ENCODE measurements at places on chromosomes 4 and X.

GRCh38 chr4:15144967-15145295 is 142.7 kb downstream of the CPEB2 start:
- DNase-seq: no peak

- DNase-seq: no peak
These were observed 27.9 kb downstream of the ABHD18 start for GRCh38 chr4:127993151-127993550.

GRCh38 chrX:116246261-116246660 is 75.7 kb downstream of the AGTR2 start:
- no peak for DNase-seq

DNA sequence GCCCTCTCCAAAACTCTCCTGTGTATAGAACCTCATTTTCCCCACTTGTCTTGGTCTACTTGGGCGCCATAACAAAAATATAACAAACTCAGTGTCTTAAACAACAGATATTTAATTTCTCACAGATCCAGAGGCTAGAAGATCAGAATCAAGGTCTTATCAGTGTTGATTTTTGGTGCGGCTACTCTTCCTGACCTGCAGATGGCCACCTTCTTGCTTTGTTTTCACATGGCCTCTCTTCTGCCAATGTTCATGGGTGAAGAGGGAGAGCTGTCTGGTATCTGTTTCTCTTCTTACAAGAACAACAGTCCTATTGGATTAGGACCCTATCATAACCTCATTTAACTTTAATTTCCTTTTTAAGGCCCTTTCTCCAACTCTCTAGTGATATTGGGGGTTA is 177.3 kb downstream of the PABPC4L start:
- DNase-seq: no peak

GRCh38 chrX:130171446-130172126 is at the start of gene RAB33A:
RAB33A (plus strand) TSS chrX:130171962; CDS start chrX:130172063, 101 bp downstream.
- DNase-seq: peak; percentile 89

DNA sequence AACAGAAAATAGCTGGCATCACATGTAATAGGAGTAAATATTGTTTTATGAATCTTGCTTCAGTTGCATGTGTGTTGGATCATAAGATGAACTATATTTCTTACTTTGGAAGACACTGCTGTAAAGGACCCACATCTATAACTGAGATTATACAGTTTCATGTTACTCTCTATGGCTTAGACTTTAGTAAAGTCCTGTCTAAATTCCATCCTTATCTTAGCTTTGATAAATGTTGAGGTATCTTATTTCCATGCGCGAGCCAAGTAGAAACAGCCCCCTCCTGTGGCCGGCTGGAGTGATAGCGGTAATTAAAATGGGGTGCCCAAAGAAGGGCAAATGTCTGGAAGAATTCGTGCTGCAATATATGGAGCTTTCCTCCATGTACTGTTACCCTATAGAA is 43.0 kb downstream of the CCDC158 start:
- no peak for DNase-seq

DNA sequence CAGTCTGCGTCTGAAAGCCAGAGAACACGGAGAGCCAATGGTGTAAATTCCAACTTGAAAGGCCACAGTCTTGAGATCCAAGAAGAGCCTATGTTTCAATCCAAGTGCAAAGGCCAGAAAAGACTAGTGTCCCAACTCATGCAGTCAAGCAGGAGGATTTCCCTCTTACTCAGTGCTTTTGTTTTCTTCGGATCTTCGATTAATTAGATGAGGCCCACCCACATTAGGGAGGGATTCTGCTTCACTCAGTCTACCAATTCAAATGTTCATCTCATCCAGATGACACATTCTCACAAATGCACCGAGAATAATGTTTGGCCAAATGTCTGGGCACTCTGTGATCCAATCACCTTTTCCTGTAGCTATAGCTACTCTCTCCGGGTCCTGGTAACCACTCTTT is 91.5 kb upstream of the S100G start:
- DNase-seq: no peak

DNA sequence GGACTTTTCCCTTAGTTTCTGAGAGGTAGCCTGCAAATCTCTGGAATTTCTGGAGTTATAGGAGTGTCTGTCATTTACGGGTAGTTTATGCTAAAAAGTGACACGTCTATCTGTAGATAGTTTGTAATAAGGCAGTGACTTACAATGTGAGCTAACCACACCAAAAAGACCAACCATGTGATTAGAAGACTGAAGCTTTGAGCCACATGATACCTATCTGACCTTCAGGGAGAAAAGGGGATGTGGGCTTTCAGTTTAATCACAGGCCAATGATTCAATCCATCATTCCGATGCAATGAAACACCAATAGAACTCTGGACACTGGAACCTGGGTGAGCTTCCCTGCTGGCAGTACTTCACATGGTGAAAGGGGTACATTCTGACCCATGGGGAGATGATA is 254.6 kb upstream of the GK2 start:
- DNase-seq: no peak

GRCh38 chrX:47628982-47629381 is 748 bp downstream of the CFP start:
- DNase-seq: no peak

- DNase-seq: no peak
These were observed 523.6 kb upstream of the BOD1L1 start for GRCh38 chr4:14151101-14151500.

- peak; percentile 35 for DNase-seq
These were observed 10.7 kb upstream of the CXCL8 start for GRCh38 chr4:73729534-73730165.

GRCh38 chr4:91472046-91472445 is 831.7 kb upstream of the GRID2 start:
- no peak for DNase-seq

DNA sequence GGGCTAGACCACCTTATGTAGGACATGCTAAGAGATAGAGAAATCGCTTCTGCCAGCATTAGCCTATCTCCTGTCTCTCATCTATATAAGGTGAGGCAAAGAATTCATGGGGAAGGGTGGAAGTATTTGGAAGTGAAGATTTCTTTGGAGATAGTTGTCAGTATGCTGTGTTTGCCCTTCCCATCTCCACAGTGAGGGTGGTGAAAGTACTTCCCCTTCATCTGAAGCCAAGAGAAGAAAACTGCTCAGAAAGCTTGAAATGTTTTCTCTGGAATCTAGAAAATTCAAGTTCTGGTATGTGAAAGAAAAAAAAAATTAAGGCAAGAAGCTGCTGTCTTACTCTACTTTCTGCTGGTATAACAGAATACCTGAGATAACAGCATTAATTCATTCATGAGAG is 12.3 kb upstream of the ADH5 start:
- DNase-seq: no peak

DNA sequence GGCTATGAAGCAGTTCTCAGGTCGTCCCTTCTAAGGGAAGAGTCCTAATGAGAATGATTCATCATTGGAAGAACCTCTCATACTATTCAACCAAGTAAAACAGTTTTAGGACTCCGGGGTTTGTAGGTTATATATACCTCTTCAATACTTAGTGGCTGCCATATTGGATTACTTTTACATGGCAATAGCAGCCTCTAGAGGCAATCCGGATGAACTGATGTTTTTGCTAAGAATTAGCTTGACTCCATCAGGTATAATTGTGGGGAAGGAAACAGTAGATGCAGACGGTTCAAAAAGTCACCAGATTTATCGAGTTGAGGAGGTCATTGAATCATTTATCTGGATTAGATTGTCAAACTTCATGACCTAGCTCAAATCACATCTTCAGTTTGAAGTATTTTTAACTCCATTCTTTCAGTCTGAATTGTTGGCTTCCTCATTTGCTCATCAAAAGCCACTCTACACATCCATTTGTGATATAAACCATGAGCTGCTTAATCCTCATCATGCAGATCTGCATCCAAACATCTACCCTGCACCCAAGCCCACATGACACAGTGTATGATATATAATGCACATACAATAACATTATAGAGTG is 28.4 kb downstream of the GUCY1B1 start:
- peak; percentile 22 for DNase-seq

DNA sequence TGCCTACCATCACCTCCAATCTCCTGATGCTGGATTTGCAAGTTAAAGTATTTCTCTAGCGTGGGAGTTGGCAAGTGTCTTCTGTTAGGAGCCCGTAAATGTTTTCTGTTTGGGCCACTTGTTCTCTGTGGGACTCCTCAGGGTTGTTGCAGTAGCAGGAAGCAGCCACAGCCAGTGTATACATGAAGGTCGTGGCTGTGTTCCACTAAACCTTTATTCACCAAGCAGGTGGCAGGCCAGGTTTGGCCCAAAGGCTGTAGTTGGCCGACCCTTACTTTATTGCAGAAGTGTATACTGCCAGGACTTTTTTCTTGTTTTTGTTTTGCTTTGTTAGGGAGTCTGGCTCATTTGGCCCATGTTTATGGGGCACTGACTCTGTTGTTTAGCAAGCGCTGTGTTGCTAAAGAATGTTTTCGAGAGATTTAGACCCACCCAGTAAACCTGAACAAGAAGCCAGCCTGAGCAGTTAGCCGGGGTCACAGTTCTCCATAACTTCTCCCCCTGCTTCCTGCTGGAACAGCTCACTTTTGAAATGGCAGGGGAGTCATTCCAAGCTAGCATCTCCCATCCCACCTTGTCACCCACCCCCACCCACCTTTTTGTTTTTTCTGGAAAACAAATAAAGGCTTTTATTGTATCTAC is 58.8 kb downstream of the SHROOM2 start:
- no peak for DNase-seq

DNA sequence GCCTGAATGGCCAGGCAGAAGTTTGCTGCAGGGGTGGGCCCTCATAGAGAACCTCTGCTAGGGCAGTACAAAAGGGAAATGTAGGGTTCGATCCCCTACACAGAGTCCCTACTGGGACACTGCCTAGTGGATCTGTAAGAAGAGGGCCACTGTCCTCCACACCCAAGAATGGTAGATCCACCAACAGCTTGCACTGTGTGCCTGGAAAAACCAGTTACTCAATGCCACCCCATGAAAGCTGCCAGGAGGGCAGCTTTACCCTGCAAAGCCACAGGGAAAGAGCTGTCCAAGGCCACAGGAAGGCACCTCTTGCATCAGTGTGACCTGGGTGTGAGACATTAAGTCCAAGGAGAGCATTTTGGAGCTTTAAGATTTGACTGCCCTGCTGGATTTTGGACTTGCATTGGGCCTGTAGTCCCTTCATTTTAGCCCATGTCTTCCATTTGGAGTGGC is 781.6 kb downstream of the TRAM1L1 start:
- DNase-seq: no peak

DNA sequence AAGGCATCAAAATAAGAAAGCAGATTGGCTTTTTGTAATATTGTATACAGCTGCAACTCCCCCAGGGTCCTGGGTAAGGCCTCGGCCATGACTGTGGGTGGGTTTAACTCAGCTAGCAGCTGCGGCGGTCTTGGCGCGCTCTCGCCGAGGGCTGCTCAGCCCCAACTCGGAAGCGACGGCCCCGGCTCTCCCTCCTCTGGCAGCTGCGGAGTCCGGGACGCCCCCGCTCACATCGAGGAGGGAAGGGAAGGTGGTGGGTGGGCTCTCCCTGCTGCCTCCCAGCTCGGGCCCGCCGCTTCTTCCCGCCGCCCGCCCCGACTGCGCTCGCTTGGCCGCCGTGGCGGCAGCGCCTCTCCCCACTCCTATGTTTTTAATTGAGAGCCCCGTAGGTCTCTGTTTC is 51.2 kb downstream of the GPR50 start:
- no peak for DNase-seq

GRCh38 chr4:85873566-85873965 is 398.6 kb downstream of the ARHGAP24 start:
- no peak for DNase-seq

GRCh38 chrX:120755066-120755846 is 120.4 kb downstream of the CT47B1 start:
- no peak for DNase-seq

GRCh38 chr4:76634220-76634619 is 199.2 kb downstream of the SHROOM3 start:
- no peak for DNase-seq

- DNase-seq: no peak
These were observed 112.0 kb downstream of the ARHGAP36 start for GRCh38 chrX:131170148-131170547.

DNA sequence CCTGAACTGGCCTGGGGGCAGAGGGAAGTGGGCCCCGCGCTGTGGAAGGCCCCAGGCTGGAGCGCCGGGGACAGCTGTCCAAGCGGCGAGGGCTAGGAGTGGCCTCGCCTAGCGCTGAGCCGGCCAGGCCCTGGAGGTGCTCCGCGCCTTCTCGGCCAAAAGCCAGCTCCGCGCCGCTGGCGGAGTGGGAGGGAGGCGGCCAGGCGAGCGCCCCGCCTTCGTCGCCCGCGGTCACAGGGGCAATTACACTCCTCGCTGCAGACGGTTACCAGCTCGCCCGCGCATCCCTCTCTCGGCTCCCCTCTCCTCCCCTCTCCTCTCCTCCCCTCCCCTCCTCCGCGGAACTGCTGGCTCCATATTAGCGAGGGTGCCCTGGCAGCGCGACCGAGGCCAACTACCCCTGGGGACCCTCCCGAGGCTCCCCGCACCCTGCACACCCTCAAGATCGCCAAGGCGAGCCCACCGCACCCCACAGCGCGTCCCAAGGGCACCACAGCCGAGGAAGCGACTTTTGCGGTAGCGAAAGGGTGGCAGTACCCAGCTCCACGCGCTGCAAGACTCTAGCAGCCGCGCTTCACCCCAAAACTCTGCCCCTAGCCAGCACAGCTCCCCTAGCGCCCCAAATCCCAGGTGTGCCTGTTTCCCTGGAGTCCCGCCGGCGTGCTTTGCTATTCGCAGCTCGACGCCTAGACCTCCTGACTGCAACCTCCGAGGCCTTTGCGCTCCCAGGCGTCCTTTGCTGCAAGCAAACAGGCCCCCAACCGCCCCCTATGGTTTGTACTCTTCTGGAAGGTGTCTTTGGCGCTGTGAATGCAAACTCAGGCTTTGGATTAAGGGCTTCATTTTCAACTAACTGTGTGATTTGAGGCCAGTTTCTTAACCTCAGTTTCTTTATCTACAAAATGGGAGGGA is 91.4 kb downstream of the BCOR start:
- DNase-seq: no peak

GRCh38 chrX:138719396-138719795 is 7.9 kb upstream of the FGF13 start:
- DNase-seq: no peak

GRCh38 chr4:10162341-10163000 is 45.9 kb upstream of the WDR1 start:
- no peak for DNase-seq

DNA sequence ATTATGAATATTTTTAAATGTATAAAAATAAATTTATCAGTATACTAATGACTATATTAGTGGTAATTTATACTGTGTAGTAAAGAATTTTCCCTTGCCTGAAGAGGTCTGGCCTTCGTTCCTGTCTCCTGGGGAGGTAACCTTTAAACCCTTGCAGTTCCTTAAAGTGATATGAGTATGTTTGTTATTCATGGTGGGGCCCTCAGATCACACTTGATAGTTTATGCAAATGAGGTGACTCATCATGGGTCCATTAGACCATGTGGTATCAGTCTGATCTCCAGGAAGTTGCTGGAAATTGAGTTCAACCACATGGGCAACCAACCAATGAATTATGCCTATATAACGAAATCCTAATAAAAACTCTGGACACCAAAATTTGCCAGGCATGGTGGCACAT is 904.1 kb downstream of the RPA4 start:
- DNase-seq: no peak

- no peak for DNase-seq
These were observed 27.1 kb downstream of the AFM start for GRCh38 chr4:73508651-73509050.

- DNase-seq: no peak
These were observed 65.4 kb upstream of the ADRA2C start for GRCh38 chr4:3700736-3701135.

- DNase-seq: no peak
These were observed 3.3 kb downstream of the RBM47 start for GRCh38 chr4:40626183-40626990.

GRCh38 chr4:119646347-119647071 is 17.9 kb upstream of the PDE5A start:
- peak; percentile 93 for DNase-seq

GRCh38 chrX:111505783-111506182 is 5.7 kb upstream of the SERTM2 start:
- no peak for DNase-seq
